ENCODE measurements at places on chromosomes 5 and 9. TPM values are rescaled to one million over a fixed set of nuclear protein-coding genes. Genes with fewer than 3 reads are reported as not detected.

DNA sequence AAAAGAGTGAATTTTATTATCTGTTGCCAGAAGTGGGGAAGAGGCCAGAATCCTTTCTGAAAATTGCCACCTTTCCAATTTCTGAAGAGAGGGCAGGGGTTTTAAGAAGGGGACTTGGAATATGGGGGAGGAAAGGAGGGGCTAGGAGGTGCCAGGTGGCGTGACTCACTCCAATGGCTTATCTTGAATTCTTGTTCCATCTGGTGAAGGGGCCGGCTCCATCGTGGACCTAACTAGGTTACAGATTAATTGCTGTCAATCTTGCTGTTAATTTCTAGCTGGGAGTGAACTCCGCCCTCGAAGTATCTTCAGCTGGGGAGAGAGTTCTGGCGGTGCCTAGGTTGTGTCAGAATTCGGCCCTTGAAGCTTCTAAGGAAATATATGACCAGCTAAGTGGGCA, 138.7 kb downstream of the YTHDC2 start:
- DNase-seq = no peak

DNA sequence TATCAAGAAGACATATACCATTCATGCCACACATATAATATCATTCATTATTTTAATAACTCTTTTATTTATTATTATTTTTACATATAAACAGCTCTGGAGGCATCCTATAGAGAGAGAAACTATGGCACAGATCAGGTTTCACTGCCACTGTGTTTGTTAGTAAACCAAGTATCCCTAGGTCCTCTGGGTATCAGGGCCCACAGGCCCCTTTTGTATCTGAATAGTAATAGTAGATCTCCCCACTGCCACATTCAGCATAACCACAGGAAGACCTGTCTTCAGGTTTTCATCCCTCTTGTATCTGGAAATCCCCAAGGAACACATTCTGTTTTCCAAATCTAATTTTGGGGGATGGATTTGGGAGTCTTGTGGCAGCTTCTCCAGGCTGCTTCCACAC, 94.0 kb downstream of the SPATA31D1 start:
- DNase-seq = no peak

DNA sequence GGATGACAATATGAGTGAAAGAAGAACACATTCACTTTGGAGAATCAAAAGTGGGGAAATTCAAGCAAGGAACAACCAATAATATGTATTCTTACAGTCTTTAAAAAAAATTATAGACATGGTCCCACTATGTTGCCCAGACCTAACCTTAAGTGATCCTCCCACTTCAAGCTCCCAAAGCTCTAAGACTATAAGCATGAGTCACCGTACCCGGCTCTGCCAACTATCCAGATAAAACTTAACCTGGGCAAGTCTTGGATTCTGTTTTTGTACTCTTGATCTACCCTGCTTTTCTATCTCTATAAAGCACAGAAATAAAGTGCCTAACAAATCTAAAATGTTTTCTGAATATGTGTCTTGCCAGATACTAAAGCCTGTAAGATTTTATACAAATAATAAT, 30.9 kb downstream of the CEMIP2 start:
- DNase-seq = no peak

GRCh38 chr5:180797256-180798192, 5.1 kb downstream of the MGAT1 start:
- no peak for DNase-seq

GRCh38 chr9:83005361-83005760, 57.6 kb downstream of the RASEF start:
- DNase-seq = no peak

DNA sequence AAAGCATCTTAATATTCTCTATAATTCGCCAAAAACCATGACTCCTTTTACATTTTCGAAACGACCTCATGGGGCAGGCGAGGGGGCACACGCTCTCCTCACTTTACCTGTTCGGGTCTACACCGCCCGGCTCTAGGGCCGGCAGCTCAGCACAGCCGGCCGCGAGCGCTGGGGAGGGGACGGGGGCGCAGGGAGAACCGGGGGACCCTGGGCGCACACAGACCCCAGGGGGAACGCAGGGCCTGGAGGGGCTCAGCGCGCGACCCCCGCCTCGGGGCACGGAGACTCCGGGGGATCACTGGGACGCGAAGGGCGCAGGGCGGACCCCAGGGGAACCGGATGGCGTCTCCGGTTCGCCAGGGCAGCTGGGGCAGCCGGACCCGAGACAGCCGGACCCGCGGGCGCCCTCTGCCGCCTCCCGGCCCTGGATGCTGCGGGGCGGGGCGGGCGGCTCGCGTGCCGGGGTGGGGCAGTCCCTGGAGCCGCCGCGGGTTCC, at the start of gene AHRR:
AHRR (plus strand) TSS at position 485 of the 496 bp plus-strand sequence. CDS start 22,189 bp downstream, outside the sequence.
- DNase-seq = no peak

- no peak for DNase-seq
These were observed 21.5 kb downstream of the RUSC2 start for GRCh38 chr9:35511453-35511852.

GRCh38 chr5:112880219-112880964, 19.3 kb downstream of the SRP19 start:
- DNase-seq = no peak

- DNase-seq = no peak
These were observed 43.3 kb downstream of the MCTP1 start for GRCh38 chr5:95241635-95242034.

DNA sequence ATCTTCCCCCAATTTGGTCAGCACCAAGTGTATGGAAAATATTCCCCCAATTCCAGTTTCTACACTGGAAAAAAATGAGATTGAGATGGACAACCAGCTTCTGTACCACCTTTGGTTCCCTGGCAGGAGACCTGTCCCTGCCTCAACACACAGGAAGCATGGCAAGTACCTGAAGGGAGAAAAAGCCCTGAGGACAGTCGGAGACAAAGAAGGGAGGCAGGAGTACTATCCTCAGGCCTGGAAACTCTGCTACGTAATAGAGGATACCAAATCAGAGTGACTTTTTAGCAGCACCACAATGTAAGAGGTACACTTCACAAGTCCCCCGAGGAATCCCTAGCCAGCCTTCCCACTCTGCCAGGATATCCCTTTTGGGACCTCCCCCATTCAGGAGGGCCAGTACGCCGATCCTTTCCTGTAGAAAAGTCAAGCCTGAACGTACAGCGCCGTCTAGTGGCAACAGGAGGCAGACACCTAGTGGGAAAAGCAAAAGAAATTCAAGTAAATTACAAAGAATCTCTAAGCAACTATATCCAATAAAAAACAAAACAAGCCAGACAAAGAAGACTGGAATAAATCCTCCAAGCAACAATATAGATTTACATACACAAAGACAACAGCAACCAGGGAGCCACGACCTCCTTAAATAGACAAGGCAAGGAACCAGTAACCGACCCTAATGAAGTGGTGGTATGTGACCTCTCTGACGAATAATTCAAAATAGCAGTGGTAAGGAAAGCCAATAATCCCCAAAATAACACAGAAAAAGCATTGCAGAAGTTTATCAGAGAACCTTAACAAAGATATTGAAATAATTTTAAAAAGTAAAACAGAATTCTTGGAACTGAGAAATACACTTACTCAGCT, 63.3 kb upstream of the SLCO6A1 start:
- DNase-seq = no peak

Gene ARHGEF28
- 9.3 TPM for total RNA-seq

Gene MEGF10
- total RNA-seq = 6.6 TPM

Gene TAF11L6
- not detected for total RNA-seq

Gene C8G
- not detected for total RNA-seq
